Fibroblast of skin of right biceps (primary cell): ENCODE measurements at places on chromosomes 11 and 22.

DNA sequence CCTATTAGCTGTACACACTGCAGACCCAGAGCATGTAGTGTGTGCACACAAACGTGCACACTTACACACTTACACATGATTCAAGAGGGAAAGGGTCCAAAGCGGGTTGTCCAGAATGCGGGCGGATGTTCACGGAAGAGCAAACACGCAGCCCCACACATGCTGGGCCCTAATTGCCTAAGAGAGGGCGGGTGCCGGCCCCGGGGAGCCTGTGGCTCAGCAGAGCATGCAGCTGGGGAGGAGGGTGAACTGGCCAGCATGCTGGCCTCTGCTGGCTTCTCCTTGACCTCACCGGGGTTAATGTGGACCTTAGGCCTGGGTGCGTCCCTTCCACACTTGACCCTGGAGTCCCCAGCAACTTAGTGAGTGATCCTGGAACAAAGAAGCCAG lies 816.3 kb downstream of the BRD1 start:
- no peak for DNase-seq

DNA sequence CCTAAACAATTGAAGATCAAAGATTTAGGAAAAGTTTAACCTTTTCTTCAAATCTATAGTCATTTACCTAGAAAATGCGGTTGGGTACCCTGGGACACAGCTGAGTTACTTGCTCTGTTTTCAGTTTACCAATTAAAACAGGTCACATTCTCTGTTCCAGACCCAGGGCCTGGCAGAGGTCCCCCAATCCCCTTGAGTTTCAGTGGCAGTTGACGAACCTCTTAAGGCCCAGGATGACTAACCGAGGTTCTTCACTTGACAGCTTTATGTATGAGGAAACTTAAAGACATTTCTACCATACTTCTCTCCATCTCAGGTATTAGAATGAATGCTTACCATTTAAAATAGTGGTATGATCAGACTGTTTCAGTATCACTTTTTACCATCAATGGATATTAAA lies 16.3 kb downstream of the LDHAL6A start:
- no peak for DNase-seq

GRCh38 chr11:125168918-125169456 lies 4.4 kb downstream of the PKNOX2 start:
- no peak for DNase-seq

- DNase-seq: no peak
Observed at GRCh38 chr11:80239217-80239616, 798.4 kb upstream of the TENM4 start.

DNA sequence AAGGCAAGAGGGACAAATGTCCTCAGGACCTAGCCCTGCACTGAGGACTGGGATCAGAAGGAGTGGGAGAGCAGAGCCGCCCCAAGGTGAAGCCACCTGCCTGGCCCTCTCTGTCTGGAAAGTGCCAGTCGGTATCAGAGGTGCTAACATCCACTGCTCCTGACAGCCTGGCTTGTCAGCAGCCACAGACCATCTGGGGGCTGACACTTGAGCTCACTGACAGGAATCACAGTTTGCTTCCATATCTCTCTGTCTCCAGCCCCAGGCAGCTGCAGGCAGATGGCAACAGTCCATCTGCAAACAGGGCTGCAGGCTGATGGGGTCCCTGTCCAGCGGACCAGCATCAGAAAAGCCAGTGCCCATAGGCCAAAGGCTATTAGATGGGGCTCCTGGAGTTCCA lies 5.5 kb downstream of the OPCML start:
- DNase-seq: no peak

DNA sequence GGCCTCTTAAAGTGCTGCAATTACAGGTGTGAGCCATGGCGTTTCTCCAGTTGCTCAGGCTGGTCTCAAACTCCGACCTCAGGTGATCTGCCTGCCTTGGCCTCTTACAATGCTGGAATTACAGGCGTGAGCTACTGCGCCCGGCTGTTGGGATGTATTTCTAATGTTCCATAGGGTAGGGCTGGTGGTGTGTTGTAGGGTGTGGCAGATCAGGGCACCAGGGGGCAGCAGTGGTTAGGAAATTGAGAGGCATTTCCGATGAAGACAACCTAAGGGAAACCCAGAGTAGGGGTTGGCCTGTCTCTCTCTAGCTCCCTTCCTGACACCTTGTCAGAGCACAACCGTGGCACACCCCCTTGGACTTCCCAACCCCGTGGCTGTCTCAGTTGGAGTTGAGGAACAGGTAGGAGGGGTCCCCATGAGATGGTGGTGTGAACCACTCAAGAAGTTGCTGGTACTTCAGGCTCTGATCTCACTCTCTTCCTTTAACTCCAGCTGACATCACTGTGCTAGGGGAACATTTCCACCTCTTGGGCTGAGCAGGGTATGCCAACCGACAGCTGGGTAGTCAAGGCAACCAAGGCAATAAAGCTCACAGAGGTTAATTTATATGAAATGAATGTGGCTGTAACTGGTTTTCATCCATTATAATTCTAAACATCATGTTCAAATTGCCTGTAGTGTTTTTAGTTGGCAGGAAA lies 33.0 kb downstream of the YWHAH start:
- peak; percentile 57 for DNase-seq

GRCh38 chr11:85231588-85231987 lies 395.6 kb downstream of the DLG2 start:
- no peak for DNase-seq

- DNase-seq: no peak
Observed at GRCh38 chr11:109765709-109766311, 327.4 kb upstream of the ZC3H12C start.

DNA sequence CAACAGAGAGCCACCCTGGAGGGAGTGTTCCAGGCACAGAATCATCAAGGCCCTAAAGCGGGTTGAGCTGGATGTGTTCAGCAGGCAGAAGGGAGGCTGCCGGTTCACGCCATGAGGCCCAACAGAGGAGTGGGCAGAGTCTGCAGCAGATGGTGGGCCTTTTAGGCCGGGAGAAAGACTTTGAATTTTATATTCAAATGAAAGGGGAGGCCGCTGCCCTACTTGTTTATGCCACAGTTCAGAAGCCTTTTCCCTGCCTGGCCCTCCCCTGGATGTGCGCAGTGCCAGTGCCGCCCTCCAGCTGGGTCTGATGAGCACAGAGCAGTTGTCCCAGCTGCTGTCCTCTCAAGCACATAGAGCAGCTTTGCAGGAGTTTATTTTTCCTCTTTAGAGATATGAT lies 46.9 kb upstream of the TTC12 start:
- no peak for DNase-seq

DNA sequence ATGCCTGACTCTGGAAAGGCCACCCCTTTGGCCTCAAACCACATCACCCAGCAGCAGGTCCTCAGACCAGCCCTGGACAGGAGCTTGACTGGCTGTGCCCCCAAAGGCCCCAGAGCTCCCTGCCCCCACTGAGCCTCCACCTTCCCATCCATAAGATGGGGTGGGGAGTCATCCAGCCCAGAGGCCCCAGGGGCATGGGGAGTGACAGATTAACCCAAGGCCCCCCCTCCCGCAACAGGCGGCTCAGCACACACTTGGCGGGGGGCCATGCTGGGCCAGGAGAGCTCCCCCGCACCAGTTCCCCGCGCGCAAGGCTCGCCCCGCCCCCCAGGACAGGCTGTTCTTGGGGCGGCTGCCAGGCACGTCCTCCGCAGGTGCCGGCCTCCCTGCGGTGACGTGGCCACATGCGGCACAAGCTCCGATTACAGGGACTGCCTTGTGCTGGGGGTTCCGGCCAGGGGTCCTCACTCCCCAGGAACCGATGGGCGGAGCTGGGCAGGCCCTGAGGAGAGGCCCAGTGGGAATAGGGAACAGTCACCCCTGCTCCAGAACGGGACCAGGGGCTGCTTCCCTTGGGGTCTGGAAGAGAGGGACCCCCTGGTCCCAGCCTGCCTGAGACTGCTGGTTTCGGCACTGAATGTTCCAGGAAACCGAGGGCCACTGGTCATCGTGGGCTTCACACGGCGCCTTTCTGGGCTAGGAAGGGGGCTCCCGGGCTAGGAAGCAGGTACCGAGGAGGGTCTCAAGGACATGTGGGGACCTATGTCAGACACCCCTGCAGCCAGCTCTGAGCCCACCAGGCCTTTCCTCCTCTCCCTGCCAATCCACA lies 5.1 kb upstream of the CDKN1C start:
- peak; percentile 49 for DNase-seq

GRCh38 chr11:37978647-37979046 lies 1380.6 kb upstream of the RAG2 start:
- no peak for DNase-seq

- DNase-seq: no peak
Observed at GRCh38 chr11:130560000-130560780, 111.7 kb downstream of the ADAMTS15 start.

DNA sequence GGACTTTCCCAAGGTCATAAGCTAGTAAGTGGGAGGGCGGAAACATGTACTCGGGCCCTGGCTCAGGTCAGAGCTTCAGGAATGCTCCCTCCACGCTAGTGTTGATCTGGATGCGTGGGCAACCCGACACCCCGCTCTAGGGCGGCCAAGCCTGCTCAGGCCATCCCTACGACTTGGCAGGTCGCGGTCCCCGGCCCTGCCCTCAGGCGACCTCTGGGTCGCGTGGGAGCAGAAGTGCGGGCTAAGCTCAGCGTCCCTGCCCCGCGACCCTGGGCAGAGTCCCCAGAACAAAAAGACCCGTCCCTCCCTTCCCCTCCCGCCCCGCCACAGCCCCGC lies 781 bp upstream of the TEF start:
- peak; percentile 72 for DNase-seq

DNA sequence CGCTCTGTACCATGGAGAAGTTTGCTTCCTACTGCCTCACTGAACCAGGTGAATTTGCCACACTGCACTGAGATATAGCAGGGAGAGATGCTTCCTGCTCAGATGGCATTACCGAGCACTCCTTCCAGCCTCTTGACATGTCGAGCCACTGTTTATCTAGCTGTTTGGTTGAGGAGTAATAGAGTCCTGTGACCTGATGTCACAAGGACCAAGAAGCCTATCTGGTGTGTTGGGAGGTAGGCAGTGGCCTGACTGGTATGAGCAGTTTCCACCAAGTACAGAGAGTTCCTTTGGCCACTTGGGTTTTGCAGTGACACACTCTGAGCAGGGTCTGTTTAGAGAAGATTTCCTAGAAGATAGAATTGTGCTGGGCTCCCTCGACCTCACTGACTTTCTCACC lies 5.2 kb downstream of the ACAD8 start:
- no peak for DNase-seq

DNA sequence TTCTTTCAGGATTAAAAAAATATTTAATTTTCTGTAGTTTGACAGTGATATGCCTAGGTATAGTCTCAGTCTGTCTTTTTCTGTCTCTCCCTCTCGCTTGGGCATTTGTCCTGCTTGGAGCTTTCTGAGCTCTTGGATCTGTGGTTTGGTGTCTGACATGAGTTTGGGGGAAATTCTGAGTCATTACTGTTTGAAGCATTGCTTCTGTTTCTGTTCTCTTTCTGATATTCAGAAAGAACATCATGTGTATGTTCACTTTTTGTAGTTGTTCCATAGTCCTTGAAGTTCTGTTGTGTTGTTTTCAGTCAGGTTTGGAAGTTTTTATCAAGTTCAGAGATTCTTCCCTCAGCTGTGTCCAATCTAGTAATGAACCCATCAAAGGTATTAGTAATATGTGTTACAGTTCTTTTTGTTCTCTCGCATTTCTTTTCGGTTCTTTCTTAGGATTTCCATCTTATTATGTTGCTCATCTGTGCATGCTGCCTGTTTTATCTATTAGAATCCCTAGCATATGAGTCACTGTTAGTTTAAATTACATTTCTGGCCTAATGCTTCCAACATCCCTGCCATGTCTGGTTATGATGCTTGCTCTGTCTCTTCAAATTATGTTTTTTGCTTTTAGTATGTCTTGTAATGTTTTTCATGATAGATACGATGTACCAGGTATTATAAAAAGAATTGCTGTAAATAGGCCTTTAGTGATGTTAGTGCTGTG lies 48.4 kb downstream of the DDX10 start:
- DNase-seq: peak; percentile 58

DNA sequence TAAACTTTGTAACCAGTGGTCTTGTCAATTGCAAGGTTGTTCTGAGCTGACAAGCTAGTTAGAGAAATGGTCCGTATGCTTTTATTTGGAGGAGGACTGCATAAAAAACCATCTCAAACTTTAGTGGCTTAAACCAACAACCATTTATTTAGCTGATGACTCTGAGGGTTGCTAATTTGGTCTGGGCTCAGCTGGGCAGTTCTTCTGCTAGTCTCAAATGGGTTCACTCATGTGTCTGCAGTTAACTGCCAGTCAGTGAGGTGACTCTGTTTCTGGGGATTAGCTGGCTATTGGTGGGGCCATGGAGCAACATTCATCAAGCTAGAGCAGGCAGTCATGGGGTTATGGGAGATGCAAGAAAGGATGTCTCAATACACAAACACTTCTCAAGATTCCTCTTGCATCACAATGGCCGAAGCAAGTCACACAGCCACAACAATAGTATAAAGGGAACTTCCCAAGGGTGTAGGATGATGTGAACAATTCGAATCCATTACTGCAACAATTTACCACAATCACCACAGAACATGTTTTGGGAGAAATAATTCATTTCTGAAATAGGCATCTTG lies 521.9 kb downstream of the INSC start:
- no peak for DNase-seq

DNA sequence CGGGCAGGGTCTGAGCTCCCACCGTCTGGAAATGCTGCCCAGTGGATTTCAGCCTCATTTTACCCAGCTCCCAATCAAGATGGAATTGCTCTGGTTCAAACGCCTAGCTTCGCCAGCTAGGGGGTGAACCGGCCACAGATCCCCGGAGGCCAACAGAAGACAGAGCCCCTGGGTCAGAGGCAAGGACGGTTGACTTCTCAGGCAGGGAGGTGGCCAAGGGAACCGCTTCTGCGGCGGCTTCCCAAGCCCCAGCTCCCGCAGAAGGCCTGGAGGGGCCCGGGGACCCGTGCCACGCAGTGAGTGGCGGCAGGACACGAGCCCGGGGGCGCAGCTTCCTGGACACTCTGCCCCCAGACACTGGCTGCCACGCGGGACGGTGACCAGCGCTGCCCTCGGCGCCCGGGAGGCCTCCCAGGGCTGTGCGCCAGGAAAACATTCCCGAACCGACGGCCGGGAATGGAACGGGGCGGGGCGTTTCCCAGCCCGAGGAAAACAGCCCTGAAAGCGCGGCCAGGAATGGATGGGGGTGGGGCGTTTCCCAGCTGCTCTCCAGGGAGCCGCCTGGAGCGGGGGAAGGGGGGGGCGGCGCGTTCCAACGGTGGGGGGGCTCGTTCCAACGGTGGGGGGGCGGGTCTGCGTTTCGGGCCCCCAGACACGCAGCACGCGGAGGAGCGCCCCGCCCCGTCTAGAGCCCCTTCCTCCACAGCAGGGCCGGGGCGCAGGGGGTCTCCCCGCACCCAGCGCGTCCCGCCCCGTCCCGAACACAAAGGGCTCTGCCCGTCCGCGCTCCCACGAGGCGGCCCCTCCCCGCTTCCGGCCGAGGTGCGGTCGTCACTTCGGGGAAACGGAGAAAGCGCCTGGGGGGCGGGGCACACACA lies 13.5 kb upstream of the B4GALNT4 start:
- peak; percentile 97 for DNase-seq
